ENCODE measurements at places on chromosomes 6 and 20.
A peak's percentile ranks its signal among the peaks of the same experiment; 100 is the strongest.

GRCh38 chr6:16198061-16198705 is 40.2 kb upstream of the GMPR start:
- no peak for DNase-seq

DNA sequence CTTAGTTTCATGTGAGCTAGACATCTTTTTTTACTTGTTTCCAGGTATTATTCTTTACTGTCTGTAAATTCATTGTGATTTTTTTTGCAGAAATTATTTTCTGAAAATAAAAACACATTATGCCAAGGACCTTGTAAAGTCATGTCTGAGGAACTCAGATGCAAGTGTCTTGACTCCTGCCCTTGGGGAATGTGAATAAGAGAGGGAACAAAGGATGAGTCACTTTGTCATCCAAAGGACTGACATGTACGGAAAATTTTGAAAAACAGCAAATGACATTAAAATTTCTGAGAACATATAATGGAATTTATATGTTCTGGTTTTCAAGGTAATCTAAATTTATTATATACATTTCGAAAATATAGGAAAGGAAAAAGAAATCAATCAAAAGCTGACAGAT is 660.4 kb downstream of the CD109 start:
- DNase-seq: no peak

GRCh38 chr20:36957875-36958667 is 6.6 kb upstream of the SAMHD1 start:
- DNase-seq: no peak

- DNase-seq: no peak
These were observed 20.4 kb downstream of the SERINC3 start for GRCh38 chr20:44501448-44501847.

GRCh38 chr6:11459079-11459610 is 78.4 kb upstream of the TMEM170B start:
- no peak for DNase-seq

GRCh38 chr20:15031546-15032351 is 694.3 kb upstream of the FLRT3 start:
- no peak for DNase-seq

GRCh38 chr6:116385459-116385802 is 14.7 kb downstream of the DSE start:
- no peak for DNase-seq

- DNase-seq: no peak
These were observed 57.1 kb downstream of the PHF20 start for GRCh38 chr20:35828916-35829315.

- no peak for DNase-seq
These were observed 127.3 kb upstream of the RALGAPA2 start for GRCh38 chr20:20839771-20840170.

- DNase-seq: no peak
These were observed 75.0 kb downstream of the NOL4L start for GRCh38 chr20:32510120-32510600.

DNA sequence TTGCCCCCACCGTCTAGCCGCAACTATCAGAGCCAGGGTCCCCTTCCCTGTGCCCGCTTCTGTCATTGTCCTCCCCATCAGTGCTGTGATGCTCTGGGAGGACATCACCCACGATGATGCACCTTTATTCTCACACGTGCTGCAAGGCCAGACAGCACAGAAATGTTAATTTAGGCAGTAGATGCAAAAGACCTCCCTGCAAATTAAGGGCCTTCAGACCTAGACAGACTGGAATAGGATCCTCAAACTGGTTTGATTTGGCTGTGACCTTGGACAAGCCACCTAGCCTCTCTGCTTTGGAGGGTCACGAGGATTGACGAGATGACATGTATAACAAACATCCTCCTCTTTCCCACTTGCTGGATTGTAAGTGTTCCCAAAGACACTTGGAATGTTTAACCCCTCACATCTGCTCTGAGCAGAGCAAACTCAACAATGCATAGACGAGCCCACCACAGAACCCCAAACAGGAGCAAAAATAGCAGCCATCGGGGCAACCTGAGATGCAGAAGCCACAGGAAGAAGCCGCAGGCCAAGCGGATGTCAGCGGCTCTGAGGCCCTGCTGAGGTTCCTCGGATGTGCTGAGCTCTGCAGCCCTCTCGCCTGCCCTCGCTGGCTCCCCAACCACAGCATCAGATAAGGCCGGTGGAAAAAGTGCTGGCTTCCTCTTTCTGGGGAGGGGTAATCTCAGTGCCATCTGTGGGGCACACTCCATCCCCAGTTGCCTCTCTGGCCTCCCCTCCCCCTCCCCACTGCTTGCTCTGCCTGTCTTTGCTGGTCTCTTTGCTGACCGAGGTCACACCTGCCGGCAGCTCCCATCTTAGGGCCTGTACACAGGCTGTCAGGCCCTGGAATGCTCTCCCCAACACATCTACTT is 35.3 kb downstream of the TOX2 start:
- no peak for DNase-seq

GRCh38 chr6:104955491-104955890 is 1.4 kb upstream of the LIN28B start:
- DNase-seq: no peak

DNA sequence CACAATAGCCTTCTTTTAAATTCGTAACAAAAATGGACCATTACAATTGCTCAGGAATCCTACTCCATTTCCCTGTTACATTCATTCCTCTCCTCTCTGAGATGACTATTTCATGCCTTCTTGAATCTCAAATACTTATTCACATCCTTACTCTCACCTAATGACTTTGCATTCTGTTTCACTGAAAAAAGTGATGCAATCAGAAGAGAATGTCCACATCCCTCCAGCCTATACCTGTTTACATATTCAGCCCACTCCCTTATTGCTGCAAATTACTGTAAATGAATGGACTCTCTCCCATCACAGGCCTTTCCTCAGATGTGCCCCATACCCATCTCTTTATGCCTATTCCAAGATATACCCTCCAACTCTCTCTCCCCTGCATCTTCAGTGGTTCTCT is 8.6 kb downstream of the TAAR1 start:
- DNase-seq: no peak

GRCh38 chr6:54094293-54094692 is 16.9 kb upstream of the MLIP start:
- no peak for DNase-seq

- no peak for DNase-seq
These were observed 22.9 kb downstream of the SAYSD1 start for GRCh38 chr6:39092124-39092523.

- no peak for DNase-seq
These were observed 149.7 kb upstream of the SGK1 start for GRCh38 chr6:134467620-134468019.

- no peak for DNase-seq
These were observed 464.9 kb downstream of the LMBRD1 start for GRCh38 chr6:69331886-69332285.

DNA sequence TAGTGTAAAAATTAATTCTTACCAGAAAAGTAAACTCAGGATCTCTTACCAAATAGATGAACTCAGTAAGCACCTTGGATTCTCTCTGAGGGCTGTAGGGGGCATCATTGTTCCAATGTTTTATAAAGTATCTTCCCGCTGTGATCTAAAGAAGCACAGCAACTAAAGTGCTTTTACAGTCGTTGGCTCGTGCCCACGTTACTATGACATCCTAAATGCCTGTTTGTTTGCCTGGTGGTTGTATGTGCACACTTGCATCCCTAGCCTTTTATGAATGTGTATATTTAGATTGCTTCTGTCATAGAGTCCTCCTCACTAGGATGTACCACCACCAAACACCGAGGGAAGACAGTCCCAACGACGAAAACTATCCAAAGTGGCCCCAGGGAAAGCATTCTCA is 34.5 kb downstream of the SLX4IP start:
- no peak for DNase-seq

GRCh38 chr20:48015141-48015910 is 230.0 kb upstream of the SULF2 start:
- DNase-seq: no peak

GRCh38 chr6:154267508-154268106 is 89.0 kb downstream of the IPCEF1 start:
- DNase-seq: no peak

- no peak for DNase-seq
These were observed 77.8 kb downstream of the TFAP2C start for GRCh38 chr20:56706867-56707360.

- no peak for DNase-seq
These were observed 139.0 kb downstream of the PHACTR3 start for GRCh38 chr20:59743308-59743707.

DNA sequence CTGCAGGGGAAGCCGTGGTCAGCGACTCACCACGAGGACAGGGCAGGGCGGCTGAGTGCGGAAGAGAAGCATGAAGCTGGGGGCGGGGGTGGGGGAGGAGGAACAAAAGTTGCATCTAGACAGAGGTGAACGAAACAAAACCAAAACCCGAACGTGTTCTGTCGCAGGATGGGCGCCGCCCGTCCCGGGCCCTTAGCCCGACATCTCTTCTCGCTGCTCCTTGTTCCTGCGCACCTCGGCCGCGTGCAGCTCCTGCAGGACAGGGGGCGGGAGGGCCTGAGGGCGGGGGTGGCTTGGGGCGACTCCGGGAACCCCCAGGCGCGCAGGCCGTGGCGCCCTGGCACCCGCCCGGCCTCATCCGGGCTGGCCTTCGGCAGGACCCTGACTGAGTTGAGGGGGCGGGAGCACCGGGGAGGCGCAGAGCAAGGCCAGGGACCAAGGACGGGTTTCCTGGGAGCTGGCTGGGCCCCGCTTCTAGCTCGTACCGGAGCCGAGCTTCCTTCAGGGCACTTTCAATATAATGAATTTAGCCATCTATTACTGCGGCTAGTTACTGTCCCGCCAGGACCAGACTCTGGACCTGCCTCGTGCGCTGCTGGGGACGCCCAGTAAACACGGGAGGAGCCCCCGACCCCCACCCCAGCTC is 12.0 kb downstream of the STMN3 start:
- no peak for DNase-seq

- DNase-seq: no peak
These were observed 144.9 kb downstream of the SOX4 start for GRCh38 chr6:21738180-21739094.

DNA sequence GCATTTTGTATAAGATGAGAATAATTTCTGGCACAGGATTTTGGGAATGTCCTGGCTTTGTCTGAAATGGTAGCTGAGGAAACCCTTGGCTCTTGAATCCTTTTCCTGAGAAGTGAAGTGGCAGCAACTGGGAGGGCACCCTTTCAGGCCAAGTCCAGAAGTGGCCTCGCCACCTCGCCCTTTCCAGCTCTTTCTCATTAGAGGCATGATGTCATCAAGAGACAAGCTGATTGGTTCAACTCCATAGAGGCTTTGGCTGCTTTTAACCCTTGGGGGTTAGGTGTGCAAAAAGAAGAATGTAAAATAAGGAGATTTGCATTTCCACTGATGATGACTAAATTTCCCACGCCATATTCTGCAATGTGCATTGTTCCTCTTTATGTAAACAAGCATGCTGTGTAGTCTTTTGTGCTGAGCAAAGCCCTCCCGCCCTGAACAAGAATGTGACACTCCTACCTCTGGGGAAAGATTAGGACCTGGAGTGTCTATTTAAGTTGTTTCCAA is 116.5 kb downstream of the TCP11 start:
- DNase-seq: peak; percentile 42

- no peak for DNase-seq
These were observed 29.7 kb downstream of the SLC12A5 start for GRCh38 chr20:46058599-46059281.

GRCh38 chr6:43680308-43681200 is 7.0 kb downstream of the MRPS18A start:
- no peak for DNase-seq

- DNase-seq: no peak
These were observed 113.8 kb downstream of the CEBPB start for GRCh38 chr20:50304501-50304856.

- DNase-seq: no peak
These were observed 83.3 kb downstream of the SPTLC3 start for GRCh38 chr20:13092111-13092510.

- DNase-seq: no peak
These were observed 344.3 kb upstream of the ID4 start for GRCh38 chr6:19492636-19493405.
